ENCODE measurements at places on chromosomes 6 and 20.

- DNase-seq: no peak
Measured at GRCh38 chr20:45377269-45377668, 856 bp downstream of the TP53TG5 start.

- DNase-seq: peak; percentile 47
Measured at GRCh38 chr6:42935322-42935721, 6.0 kb downstream of the CNPY3 start.

- DNase-seq: no peak
Measured at GRCh38 chr6:170035901-170036304, 255.0 kb downstream of the DLL1 start.

DNA sequence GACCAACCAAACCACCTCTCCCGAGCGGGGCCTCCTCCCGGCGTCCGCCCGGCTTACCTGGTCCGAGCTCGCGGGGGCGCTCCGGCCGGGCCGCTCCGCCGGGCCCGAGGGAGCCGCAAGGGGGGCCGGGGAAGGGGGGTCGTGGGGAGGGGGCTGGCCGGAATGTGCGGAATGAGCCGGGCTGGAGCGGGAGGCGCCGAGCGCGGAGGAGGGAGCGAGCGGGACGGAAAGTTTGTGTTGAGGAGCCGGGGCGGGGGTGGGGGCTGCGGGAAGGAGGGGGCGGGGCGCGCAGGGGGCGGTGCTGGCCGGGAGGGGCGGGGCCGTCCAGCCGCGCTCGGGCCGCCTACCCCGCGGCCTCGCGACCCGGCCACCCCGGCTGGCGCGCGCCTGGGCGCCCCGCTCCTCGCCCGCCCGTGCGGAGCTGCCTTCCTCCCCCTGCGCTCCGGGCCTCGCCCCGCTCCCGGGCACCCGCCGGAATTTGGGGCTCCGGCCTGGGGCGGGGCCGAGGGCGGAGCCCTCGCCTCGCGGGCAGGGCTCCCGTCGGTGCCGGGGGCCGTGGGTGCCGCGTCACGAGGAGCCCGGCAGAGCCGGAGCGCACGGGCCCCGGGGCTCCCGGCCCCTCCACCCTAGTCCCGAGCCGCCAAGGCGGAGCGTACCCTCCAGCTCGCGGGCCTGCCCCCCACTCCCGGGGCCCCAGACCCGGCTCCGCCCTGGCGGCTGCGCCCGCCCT, at the start of gene TEAD3:
Gene TEAD3 (minus strand): TSS at position 239 of the 730 bp plus-strand sequence.
- no peak for DNase-seq

- no peak for DNase-seq
Measured at GRCh38 chr6:16850681-16851026, 89.4 kb upstream of the ATXN1 start.

DNA sequence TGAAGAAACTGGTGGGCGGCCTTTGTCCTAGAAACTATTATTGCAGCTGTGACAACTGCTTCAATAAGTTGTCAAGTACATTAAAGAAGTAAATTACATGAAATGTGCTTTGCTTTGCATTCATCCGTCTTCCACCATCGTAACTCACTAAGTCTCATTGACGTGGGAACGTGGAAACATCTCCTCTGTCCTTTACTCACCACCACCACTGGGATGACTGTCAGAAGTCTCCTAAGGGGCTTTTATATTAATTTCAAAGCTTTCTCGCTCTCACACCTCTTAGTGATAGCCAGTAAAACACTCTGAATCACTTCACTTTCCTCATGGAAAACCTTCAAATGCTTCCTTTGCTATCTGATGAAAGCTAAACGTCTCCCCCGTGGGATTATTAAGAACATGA, 111.9 kb upstream of the SLC2A12 start:
- DNase-seq: no peak

DNA sequence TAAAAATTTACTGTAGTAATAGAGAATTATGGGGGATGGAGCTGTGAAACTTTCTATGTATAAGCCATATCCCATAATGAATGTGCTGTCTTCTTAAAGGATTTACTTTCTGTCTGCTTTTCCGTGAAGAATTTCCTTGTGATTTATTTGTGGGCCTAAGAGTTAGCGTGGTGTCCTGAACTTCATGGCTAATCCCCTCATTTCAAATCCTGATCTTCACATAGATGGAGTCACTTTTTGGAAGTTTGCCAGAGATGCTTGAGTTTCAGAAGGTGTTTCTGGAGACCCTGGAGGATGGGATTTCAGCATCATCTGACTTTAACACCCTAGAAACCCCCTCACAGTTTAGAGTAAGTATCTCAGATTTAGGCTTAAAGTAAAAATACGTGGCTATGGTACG, 19.4 kb upstream of the CLDN20 start:
- DNase-seq: no peak

DNA sequence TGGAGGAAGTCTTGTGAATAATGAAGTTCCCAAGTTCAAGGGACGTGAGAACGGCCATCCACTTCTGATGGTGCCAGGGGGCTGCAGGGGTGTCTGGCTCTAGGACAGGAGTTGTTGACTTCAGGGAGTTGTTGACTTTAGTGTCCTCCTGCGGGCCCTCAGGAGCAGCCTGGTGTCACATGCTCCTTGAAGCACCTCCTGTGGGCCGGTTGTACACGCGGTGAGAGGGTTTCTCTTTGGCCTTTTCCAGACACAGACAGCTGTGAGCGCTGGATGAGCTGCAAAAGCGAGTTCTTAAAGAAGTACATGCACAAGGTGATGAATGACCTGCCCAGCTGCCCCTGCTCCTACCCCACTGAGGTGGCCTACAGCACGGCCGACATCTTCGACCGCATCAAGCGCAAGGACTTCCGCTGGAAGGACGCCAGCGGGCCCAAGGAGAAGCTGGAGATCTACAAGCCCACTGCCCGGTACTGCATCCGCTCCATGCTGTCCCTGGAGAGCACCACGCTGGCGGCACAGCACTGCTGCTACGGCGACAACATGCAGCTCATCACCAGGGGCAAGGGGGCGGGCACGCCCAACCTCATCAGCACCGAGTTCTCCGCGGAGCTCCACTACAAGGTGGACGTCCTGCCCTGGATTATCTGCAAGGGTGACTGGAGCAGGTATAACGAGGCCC, 77.8 kb downstream of the ISM1 start:
- DNase-seq: no peak

DNA sequence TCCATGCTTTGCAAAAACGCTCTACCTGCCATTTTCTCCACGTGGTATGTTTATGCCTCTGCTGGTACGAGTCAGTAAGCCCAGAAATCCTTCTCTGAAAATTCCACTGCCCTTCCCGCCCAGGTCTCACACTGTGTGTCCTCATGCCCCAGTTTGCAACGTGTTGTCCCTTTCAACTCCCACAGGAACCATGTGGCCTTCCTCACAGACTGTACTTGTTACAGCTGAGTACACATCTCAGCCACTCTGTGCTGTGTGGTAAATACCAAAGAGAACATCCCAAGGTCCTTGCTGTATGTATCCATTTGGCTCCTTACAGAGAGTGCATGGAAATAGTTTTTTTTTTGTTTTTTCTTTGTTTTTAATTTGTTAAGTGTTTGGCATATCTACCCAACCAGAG, 56.9 kb downstream of the RTN4IP1 start:
- no peak for DNase-seq

- DNase-seq: no peak
Measured at GRCh38 chr6:118889163-118889562, 4.8 kb upstream of the ASF1A start.

- DNase-seq: no peak
Measured at GRCh38 chr20:34747479-34747878, 43.3 kb downstream of the TP53INP2 start.

GRCh38 chr20:5077761-5078387, 41.9 kb downstream of the PCNA start:
- DNase-seq: no peak

GRCh38 chr6:121765060-121765459, 329.6 kb downstream of the GJA1 start:
- no peak for DNase-seq

DNA sequence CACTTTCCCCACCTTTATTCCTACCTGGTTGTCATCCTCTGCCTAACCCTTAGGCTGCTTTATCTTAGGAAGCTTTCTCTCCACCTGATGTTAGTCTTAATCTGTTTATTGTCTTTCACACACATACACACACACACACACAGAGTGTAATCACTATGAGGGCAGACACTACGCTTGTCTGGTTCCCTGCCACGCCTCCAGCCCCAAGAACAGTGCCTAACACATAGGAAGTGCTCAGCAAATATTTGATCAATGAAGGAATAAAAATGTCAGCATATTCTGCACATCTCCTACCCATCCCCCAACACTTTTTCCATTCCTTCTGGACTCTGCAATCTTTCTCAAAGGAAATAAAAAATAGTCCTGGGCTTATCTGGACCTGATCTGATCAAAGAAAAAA, 51.1 kb upstream of the NFATC2 start:
- DNase-seq: no peak

DNA sequence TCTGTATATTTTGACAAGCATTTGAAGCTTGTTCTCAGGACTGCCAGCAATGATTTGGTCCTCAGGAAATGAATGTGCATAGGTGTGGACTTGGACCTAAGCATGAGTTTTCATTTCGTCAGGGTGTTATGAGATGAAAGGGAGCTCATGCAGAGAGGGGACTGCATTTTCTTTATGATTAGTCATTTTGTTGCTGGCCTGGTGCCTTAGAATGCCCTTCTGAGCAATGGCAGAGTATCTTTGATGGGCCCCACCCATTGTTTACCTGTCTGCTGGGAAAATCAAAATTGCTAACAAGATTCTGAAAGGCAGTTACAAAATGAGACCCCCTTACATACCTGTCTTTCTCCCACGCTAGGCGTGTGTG, 51.5 kb upstream of the MTHFD1L start:
- DNase-seq: peak; percentile 35

DNA sequence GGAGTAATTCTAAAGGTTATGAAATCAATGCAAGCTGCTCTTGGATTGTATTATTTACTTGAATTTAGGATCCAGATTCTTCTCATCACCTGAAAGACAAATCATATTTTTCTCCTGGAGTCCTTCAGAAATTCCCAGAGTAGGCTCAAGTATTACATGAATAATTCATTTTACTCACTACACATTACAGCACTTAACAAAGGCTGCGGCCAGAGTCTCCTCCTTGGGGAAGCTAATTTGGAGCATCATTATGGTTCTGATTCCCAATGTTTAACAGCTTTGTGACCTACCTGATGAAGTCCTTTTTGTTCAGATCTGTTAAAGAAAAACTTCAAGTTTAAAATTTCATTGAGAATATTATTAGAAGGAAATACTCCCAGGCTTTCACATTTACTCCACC, 28.7 kb downstream of the GRIK2 start:
- DNase-seq: no peak

DNA sequence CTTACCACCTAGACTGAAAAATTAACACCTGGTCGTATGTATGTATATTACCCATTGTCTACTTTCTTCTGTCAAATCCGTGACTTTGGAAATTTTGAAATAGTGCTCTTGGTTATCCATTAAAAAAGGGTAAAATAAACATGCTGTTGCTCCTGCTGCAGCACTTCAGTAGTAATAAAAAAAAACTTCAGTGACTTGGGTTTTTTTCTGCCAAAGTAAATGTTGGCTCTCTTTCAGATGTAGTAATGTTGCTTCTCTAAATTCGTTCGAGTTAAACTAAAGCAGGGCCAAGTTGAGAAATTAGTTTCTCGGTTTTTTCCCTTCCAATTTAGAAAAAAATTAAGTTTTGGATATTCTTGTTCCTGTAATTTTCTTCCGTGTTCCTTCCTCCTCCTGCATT, 34.2 kb downstream of the JARID2 start:
- DNase-seq: no peak

DNA sequence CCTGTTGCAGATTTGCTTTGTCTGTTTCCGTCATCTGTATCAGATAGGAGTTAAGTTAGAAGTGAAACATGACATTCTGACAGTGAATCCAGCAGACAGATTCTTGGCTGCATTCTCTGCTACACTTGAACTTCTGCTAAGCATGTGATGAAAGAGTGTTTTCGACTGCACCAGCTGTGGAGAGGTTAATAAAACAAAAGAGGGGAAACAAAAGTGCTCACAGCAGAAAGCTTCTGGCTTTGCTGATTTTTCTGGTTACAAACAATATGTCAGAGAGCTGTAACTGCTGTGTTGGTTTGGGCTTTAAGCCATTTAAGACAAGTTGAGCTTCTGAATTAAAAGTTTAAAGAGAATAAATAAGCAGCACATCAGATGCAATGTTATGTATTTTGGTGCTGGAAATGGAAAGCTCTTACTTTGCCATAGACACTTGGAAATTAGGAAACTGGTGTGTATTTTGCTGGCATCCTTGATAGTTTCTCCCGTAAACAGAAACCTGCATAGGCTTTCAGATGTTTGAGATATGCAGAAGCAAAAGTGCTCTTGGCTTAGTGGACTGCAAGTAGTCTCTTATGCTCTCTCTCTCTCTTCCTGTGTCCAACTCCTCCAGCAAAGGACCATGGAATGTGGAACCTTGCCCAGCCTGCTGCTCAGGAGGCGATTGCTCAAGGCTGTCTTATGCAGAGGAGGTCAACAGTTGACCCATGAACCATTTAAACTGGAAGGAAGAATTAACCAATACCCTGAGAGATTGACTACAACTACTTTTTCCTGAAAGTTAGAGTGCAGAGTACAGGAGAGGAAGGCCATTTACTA, 104.9 kb downstream of the RPS12 start:
- DNase-seq: no peak

DNA sequence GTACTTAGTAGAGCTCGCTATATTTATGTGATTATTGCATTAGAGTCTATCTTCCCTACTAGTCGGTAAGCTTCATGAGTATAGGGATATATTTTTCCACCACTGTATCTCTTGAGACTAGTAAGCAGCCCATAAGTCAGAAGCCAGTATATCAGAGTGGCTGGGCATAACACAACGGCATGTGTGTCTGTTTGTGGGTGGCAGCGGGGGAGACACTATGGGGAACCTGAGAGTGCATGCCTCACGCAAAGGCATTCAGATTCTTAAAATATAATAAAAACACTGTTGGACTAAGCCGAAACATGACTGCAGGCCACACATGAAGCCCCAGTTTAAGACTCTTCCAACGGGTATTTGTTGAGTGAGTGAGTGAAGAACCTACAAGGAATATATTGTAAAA, 8.0 kb downstream of the KCNS1 start:
- DNase-seq: no peak

DNA sequence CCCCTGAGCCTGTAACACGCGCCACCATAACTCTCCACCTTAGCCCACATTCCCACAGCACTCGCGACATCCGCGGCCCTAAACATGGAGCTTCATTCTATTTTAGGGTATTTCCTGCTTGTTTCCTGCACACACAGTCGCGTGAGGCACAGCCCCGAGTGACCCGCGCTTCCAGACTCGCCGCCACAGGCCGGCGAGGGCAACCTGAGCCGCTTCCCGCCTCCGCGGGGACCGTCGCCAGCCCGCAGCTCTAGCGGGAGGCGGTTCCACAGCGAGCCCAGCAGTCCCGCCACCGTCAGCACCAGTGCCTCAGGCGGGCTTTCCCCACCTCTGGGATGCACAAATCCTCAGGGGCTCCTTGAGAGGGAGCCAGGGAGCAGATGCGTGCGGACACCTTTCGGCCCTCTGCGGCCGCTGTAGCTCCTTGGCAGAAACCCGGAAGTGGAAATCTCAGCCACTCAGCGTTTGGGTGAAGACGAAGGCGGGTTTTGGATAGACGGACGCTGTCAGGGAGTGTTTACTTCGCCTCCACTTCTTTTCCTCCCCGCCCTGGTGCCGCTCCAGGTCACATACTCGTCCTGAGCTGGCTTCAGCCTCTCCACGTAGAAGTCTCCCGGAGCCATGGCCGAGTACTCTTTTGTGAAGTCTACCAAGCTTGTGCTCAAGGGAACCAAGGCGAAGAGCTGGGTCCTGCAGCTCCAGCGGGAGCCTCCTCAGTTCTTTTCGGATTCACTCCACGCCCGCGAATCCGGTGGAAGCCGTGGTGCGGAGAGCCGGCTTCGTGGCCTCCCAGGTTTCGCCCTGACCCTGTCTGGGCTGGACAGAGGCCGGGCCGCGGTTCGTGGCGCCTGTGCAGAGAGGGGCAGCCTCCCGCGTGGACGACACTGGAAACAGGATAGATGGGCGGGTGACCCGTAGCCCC, 2177.4 kb upstream of the DEFB115 start:
- no peak for DNase-seq

Data from stimulated activated naive B cell treated with anti-CD40 and anti-IgM and Interleukin-4, amounts not matched to agents 10 μg/mL and 1 μg/mL and 100 μg/mL, for 72 hours (primary cell).